ENCODE measurements at places on chromosomes 1 and 21.

DNA sequence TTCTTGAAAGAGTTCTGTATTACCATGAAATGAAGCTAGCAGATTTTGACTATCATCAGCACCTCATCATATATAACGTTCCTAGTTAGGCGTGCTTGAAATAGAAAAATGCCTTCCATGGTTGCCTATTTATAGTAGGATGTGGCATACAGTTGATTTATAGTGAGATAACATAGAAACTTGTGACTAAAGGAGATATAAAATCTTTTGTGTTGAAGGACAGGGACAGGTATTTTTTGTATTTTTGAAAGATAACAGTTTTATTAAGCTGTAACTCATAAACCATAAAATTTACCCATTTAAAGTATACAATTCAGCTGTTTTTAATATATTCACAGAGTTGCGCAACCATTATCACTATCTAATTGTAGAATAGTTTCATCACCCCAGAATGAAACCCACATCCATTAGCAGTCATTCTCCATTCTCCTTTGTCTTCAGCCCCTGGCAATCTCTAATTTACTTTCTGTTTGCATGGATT, 19.3 kb downstream of the SPEN start:
- DNase-seq = no peak

GRCh38 chr1:113745425-113745824, 13.9 kb downstream of the PHTF1 start:
- DNase-seq = no peak

DNA sequence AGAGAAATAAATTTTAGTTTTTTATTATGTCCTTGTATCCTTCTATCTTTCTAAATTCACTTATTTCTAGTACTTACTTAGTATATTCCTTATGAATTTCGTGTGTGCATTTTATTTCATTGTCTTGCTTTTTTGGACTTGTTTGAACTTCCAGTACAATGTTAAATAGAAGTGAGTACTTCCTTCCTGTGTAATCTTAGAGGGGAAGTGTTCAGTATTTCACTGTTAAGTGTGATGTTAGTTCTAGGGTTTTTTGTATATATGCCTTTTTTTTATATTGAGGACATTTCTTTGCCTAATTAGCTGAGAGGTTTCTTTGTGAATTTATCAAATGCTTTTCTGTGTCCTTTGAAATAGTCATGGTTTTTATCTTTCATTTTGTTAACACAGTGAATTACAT, 10.7 kb downstream of the LYPLAL1 start:
- no peak for DNase-seq

- DNase-seq = peak; percentile 10
These were observed 57.9 kb downstream of the FMN2 start for GRCh38 chr1:240149484-240150094.

DNA sequence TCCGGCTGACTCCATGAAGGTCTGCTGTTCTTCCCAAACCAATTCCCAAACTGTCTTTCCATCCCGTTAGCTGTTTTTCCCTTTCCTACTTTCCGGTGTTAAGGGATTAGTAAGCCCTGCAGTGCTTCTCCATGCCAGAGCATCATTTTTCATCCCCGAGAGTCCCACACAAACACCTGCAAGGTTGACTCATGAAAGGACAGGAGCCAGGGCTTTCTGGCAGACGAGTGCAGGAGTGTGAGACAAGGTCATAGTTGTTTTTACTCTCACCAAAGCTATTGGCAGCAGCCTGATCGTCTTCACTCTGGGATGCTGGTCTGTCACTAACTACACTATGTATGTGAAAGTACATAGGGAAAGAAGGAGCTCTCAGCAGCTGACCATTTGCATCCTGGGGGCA, 10.2 kb upstream of the BECN2 start:
- DNase-seq = no peak

- peak; percentile 54 for DNase-seq
These were observed 556.3 kb downstream of the LTN1 start for GRCh38 chr21:28436286-28436932.

All from urothelium cell line (cell line).